ENCODE measurements at places on chromosomes 4 and X.

DNA sequence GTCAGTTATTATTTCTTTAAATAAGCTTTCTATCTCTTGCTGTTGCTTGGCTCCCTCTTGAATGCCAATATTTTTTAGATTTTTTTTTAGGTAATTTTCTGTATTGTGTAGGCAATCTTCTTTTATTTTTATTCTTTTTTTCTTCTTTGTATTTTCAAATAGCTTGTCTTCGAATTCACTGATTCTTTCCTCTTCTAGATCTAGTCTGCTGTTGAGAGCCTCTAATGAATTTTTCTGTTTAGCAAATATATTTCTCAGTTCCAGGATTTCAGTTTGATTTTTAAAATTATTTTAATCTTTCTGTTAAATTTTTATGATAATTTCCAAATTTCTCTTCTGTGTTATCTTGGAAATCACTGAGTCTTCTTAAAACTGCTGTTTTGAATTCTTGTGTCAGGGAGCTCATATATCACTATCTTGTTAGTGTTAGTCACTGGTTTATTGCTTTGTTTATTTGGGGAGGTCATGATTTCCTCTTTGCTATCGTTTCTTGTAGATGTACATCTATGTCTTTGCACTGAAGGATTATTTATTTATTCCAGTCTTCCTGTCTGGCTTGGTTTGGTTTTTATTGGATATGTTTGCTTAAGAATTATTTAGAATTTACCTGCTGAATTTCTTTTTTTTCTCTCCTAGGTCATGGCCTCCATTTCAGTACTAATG, 39.9 kb upstream of the GPRIN3 start:
- DNase-seq, result no peak

- DNase-seq, result no peak
Observed at GRCh38 chr4:60962286-60962685, 237.8 kb upstream of the ADGRL3 start.

DNA sequence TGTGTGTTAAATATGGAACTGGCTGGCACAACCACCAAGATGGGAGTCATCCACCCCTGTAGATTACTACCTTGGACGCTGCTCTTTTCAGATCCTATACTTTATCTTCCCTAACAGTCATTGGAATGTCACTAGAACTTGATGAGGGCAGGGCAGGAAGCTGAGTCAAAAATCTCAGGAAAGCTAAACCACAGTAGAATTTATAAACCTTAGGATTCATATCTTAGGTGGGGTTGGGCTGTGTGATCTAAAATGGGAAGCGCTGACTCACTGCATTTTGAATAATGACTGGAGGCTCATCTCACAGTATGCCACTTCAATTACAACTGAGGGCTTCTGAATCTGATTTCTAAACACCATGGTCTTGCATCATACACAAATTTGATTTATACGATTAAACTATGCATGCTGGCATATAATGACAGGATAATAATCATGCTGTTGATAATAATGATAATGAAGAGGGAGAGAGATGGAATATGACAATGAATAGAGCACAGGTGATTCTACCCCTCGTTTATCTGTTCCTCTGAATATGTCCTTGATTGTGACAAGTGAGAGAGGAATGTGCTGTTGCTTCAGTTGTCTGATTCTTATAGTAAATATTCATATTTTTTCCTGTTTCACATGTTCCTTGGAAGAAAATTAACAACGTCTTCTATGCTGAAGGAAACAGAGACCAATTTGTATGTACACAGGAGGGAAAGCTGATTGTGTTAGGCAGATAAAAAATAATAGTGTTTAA, 270.3 kb upstream of the HS3ST1 start:
- DNase-seq, result no peak

GRCh38 chr4:52750819-52751486, at the start of gene ERVMER34-1:
TSS of gene ERVMER34-1 (minus strand) at chr4:52751425. CDS start at chr4:52745520, 5,905 bp downstream.
- DNase-seq, result no peak

DNA sequence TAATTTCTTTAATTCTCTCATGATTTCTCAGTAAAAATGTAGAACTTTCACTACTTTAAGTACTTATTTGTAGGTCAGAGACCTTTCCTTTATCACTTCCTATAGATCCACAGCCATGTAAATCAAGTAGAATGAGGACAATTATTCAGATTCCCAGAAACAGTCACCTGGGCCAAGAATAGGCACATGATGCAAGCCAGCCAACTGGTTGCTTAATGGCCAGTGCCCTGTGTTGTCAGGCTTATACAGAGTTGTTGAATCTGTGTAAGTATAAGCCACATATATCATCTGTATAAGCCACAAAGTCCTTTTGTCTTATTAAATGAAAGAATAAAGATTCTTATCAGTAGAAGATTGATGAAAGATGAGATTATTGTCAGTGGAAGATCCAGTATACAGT, 5.2 kb downstream of the BANK1 start:
- DNase-seq, result no peak

DNA sequence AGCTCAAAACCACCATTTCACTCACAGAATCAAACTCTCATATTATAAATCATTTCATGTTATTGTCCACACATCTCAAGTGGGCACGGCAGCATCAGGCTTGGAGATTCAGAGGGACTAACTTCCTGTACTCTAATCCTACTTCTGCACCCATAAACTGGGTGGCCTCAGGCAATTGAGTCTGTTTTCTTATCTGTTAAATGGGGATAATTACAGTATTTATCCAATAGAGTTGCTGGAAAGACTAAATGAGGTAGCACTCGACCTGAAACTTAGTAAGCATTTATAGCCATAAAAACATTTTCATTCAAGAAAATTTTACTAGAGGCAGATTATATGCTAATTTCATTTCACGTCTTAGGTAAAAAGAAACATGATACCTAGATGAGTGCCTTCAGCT, 13.0 kb downstream of the TBC1D1 start:
- no peak for DNase-seq

DNA sequence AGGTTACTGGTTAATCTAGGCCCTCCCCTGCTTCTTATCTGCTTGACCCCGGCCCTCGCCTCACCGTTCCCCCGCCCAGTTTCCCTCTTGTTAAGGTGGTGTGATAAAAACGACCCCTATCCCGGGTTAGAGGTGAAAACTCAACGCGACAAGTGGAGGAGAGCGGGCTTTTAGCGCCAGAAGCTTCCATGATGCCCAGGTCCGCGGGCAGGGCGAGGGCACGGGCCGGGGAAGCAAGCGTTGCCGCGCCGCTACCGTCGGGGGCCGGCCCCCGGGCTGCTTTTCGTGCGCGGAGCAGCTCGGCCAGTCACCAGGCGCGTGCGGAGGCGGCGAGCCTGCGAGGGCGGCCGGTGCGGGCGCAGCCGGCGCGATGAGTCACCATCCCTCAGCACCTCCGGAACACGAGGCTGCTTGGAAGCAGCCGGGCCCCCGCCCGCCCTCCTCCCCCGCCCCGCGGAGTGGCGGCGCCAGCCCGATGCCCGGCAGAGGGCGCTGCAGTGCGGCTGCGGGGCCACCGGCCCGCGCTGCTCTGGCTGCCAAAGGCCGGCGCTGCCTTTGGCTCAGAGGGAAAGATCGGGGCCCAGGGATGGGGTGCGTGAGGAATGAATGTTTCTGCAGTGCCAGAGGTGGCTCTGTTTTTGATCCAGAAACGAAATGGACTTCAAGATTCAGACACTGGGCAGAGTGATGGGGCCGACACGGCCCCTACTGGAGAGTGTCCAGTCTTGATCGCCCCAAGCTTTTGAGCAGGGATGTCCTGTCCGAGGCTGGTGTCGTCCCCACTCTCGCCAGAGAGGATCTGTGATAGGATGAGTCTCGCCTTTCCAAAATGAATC, 107.8 kb downstream of the NHSL2 start:
- peak; percentile 61 for DNase-seq

DNA sequence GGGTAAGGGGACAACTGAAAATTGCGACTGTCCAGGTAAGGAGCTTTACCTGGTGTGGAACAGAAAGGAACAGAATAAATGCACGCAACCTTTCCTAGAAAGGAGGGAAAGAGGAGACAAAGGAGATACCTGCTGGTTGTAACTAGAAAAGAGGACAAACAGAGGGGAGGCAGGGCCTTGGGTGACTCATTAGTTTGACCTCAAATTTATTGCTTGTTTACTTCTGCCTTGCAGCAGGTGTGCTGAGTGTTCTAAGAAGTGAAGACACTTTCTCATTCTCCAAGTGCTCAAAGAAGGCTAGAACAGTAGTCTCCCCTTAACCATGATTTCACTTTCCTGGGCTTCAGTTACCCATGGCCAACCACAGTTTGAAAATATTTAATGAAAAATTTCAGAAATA, 123.1 kb upstream of the BOD1L1 start:
- DNase-seq, result no peak

DNA sequence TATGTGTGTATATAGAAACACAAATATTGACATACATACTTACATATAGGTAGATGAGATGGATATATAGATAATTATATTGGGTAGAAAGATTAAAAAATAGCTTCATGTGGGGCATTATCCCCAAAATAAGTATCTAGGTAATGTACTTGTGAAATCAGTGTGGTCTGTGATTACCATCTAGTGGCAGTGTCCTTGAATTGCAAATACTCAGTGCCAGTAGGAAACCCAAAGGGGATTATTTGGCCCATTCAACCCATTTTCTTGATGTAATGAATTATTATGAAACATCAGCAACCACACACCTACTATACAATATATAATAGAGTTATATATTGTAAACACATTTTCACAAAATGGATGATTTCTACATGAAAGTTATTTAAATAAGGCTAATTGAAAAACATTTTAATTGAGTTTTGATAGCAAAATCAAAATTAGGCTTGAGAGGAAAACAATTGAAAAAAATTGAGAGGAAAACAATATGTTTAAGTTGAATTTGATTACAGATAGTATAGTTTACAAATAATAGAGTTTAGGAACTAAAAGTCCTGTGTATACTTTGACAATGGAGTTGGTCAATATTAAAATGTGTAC, 389.4 kb downstream of the GALNTL6 start:
- DNase-seq, result peak; percentile 2
